ENCODE measurements at places on chromosomes 7 and 10.
A peak's percentile ranks its signal among the peaks of the same experiment; 100 is the strongest.

GRCh38 chr10:11337516-11337915, 273.9 kb downstream of the USP6NL start:
- DNase-seq: no peak
- peaks cover under 1% of the 10 kb centered on the region for H3K36me3 ChIP-seq
- no peak overlapping the region for H3K27ac ChIP-seq
- no peak overlapping the region for H3K4me3 ChIP-seq
- H3K27me3 ChIP-seq: no peaks in the 10 kb centered on the region

DNA sequence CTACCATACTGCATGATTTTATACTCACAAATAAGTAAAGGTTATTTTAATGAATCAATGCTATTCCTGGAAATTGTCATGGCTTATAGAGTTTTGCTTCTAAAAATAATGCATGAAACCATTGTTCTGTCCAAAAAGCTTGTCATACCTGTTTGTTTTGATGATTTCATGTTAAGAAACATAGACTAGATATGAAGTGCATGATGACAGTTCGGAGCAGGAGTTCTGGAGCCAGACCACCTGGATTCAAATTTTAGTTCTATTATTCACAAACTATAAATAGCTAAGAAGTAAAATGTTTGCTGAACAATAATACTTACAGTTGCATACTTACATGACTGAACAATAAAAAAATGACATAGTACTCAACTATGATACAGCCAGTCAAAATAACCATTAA, 107.0 kb upstream of the AKR1E2 start:
- no peak overlapping the region for H3K27ac ChIP-seq
- no peaks in the 10 kb centered on the region for H3K27me3 ChIP-seq
- no peaks in the 10 kb centered on the region for H3K36me3 ChIP-seq
- no peaks in the 10 kb centered on the region for H3K4me1 ChIP-seq
- no peak overlapping the region for H3K4me3 ChIP-seq
- DNase-seq: no peak

DNA sequence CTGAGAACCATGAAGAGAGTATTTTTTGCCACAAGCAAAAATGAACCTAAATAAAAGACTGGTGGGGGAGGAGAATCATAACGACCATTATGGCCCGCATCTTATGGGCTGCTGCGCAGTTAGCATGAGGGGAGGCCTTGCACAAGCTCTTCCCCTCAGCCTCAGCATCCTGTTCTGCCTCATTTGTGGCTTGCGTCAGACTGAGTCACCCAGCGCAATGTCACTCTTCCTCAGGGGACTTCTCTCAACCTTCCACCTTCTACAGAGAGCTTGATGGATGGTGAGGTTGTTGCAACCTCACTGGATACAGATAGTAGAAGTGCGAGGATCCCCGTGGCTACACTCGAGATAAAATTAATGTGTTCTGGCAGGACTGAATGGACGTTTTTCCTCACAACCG, 16.8 kb upstream of the GPR15LG start:
- H3K36me3 ChIP-seq: no peaks in the 10 kb centered on the region
- H3K27me3 ChIP-seq: no peaks in the 10 kb centered on the region
- no peak for DNase-seq
- H3K4me1 ChIP-seq: no peaks in the 10 kb centered on the region

- H3K27me3 ChIP-seq: no peaks in the 10 kb centered on the region
- no peak overlapping the region for H3K27ac ChIP-seq
- no peak overlapping the region for H3K4me3 ChIP-seq
- DNase-seq: peak; percentile 51
These were observed 174.5 kb upstream of the PPP2R2D start for GRCh38 chr10:131726076-131726880.

GRCh38 chr7:92639213-92639896, 49.2 kb upstream of the FAM133B start:
- no peaks in the 10 kb centered on the region for H3K4me1 ChIP-seq
- no peaks in the 10 kb centered on the region for H3K27me3 ChIP-seq
- no peak overlapping the region for H3K27ac ChIP-seq
- no peak for DNase-seq
- H3K4me3 ChIP-seq: no peak overlapping the region

- no peak for DNase-seq
- no peaks in the 10 kb centered on the region for H3K36me3 ChIP-seq
- H3K4me1 ChIP-seq: no peaks in the 10 kb centered on the region
- no peak overlapping the region for H3K27ac ChIP-seq
- H3K4me3 ChIP-seq: no peak overlapping the region
These were observed 3.8 kb downstream of the HOXA4 start for GRCh38 chr7:27126596-27127327.

GRCh38 chr7:108249453-108249852, 119.3 kb upstream of the LAMB4 start:
- H3K4me1 ChIP-seq: no peaks in the 10 kb centered on the region
- no peak overlapping the region for H3K4me3 ChIP-seq
- no peak for DNase-seq
- no peaks in the 10 kb centered on the region for H3K36me3 ChIP-seq

DNA sequence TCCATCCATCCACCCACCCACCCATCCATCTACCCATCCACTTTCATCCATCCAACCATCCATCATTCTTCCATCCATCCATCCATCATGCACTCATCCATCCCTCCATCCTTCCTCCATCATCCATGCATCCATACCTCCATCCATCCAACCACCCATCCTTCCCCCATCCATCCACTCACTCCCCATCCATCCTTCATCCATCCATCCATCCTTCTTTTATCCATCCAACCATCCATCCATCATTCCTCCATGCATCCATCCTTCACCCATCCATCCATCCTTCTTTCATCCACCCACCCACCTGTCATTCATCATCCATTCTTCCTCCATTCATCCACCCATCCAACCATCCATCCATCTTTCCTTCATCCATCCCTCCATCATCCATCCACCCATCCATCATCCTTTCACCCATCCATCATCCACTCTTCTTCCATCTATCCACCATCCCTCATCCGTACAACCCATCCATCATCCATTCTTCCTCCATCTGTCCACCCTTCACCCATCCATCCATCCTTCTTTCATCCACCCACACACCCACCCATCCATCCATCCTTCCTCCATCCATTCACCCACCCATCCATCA, 428.2 kb downstream of the DNAJB6 start:
- DNase-seq: no peak
- H3K27me3 ChIP-seq: no peaks in the 10 kb centered on the region
- H3K4me3 ChIP-seq: no peak overlapping the region

DNA sequence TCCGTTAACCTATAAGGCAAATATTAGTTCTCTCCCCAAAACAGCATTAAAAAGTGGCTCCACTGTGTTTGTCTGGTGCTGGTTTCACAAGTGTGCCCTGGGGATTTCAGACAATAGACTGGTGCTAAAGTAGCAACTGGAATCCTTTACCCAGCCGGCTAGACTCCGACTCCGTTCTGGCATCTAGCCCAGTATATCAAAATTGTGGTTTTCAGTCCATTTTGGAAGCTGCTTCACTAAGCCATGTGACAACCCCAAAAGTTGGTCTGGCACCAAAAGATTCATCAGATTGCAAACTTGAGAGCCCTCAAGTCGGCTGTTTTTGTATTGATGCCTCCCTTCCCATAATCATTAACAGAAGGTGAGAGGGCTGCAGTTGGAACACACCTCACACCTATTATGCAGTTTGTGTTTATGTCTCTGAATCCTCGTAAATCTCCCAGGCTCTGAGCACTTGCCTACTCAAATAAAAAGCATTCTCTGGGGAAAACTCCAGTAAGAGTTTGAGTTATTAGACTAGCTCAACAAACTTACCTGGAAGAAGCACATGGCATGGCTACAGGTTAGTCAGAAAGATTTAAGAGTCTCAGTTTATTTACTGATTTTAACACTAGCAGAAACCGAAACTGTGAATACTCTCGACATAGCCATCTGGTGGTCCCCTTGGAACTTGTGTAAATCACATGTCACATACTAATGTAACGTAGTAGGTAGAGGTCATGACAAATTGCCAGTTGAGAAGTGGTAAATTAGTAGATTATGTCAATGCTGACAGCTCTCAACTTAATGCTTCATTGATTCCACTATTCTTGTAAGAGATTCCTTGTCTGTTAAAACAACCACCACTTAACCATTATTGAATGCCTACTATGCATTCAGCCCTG, 14.8 kb upstream of the WNT16 start:
- no peak overlapping the region for H3K4me3 ChIP-seq
- H3K36me3 ChIP-seq: no peaks in the 10 kb centered on the region
- no peaks in the 10 kb centered on the region for H3K4me1 ChIP-seq
- DNase-seq: no peak
- H3K27me3 ChIP-seq: no peaks in the 10 kb centered on the region

- H3K4me3 ChIP-seq: no peak overlapping the region
- H3K36me3 ChIP-seq: no peaks in the 10 kb centered on the region
- H3K27me3 ChIP-seq: no peaks in the 10 kb centered on the region
- no peak overlapping the region for H3K27ac ChIP-seq
These were observed 77.5 kb upstream of the KCNMA1 start for GRCh38 chr10:77715088-77715487.

DNA sequence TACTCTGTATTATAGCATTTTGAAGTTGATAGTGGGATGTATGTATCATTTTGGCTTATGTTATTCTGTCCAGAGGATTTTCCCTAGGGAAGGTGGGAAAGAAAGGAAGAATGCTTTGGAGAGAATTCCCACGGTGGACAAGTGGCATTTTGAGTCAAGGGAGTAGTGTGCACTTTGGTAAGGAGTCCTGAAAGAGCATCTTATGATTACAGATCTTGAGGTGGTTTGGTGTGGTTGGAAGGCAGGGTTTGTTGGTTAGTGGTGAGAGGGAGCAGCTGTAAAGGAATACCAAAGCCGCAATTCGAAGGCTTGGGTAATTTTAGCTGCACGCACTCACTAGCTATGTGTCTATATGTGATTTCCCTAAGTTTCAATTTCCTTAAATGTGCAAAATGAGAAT, 16.1 kb downstream of the CCSER2 start:
- H3K27me3 ChIP-seq: no peaks in the 10 kb centered on the region
- no peak for DNase-seq
- H3K4me3 ChIP-seq: no peak overlapping the region
- no peak overlapping the region for H3K27ac ChIP-seq

GRCh38 chr10:21675157-21675796, 141.2 kb downstream of the MLLT10 start:
- H3K27me3 ChIP-seq: no peaks in the 10 kb centered on the region
- H3K27ac ChIP-seq: no peak overlapping the region
- no peak overlapping the region for H3K4me3 ChIP-seq
- no peak for DNase-seq
- H3K36me3 ChIP-seq: no peaks in the 10 kb centered on the region

DNA sequence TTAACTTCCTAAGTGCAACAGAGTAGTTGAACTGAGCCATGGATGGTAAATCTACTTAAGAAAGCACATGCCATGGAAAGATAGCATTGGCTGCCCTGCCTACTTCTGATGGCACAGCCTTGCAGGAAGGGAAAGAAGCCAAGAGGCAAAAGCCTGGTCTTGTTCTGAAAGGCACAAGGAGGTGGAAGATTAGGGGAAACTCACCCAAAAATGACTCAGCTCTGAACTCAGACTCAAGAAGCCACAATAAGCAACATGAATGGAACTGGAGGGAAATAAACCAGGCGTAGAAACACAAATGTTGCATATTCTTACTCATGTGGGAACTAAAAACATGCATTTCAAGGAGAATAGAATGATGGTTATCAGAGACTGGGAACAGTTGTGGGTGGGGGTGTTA, 20.8 kb upstream of the ALOX5 start:
- H3K27me3 ChIP-seq: no peaks in the 10 kb centered on the region
- H3K4me1 ChIP-seq: no peaks in the 10 kb centered on the region
- no peak overlapping the region for H3K27ac ChIP-seq
- no peak for DNase-seq
- H3K4me3 ChIP-seq: no peak overlapping the region

DNA sequence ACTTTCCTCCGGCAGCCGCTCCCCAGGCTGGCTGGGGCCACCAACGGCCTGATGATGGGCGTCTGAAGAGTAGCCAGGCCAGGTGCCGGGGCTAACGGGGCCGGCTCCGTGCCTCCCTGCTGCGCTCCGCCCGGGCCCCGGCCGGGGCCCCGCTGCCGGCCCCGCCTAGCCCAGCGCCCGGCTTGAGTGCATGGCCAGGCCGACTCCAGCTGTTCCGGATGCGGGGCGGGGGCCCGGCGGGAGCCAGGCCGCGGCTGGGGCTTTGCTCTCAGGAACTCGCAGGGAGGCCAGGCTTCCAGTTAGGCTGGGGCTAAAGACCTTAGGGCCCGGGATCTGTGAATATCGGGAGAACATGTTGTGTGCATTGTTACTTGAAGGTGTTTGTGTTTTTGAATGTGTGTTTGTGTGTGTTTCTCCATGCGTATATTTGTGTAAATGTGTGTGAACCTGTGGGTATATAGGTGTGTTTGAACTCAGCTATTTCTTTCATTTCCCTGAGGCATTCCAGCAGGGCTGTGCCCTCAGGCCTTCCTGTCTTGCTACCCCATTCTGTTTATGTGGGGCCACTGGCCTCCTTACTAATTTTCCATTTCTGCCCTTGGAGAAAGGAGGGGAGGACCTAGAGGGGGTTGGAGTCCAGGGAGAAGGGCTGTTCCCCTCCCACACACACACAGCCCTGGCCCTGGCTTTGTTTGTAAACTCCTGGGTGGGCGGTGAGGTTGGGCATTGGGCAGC, 1.1 kb upstream of the LBX1 start:
- peaks cover 50% of the 10 kb centered on the region for H3K4me1 ChIP-seq
- peaks cover 89% of the 10 kb centered on the region for H3K27me3 ChIP-seq
- H3K4me3 ChIP-seq: no peak overlapping the region
- no peak overlapping the region for H3K27ac ChIP-seq

GRCh38 chr7:74612015-74612829, 45.3 kb upstream of the GTF2I start:
- H3K27me3 ChIP-seq: no peaks in the 10 kb centered on the region
- H3K4me1 ChIP-seq: peaks cover under 1% of the 10 kb centered on the region
- no peak overlapping the region for H3K4me3 ChIP-seq

DNA sequence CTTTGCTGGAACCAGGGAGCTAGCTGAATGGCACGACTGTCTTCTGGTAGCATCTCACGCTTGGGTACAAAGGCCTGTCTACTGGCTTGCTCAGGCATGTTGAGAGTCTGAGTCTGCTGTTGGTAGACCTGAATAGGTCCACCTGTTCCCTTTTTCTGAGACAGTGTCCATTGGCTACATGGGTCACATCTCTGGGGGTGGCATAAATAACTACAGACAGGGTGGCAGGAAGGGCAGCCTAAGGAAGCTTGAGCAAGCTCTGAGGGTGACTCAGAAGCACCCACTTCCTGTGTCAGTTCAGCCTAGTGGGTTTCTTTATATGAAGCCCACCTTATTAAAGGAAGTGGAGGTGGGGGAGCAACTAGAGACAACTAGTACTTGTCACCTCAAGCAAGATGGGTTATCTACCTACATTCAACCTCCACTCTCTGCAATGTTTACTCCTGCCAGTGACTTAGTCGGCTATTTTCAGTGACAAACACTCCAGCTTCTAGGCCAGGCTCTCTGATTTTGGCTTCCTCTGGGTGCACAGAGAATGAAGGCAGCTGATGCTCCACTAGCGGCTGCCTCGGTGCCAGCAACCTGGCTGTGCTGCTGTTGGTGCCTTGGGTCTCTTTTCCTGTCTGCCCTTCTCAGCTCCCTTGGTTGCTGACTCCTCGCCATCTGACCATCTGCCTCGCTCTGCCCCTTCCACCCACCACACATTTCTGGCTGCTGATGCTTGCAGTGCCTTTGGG, 5.7 kb upstream of the ZYX start:
- H3K27me3 ChIP-seq: no peaks in the 10 kb centered on the region
- H3K27ac ChIP-seq: peak overlapping the region; percentile 57
- no peak overlapping the region for H3K4me3 ChIP-seq
- no peaks in the 10 kb centered on the region for H3K36me3 ChIP-seq
- no peak for DNase-seq
- peaks cover 16% of the 10 kb centered on the region for H3K4me1 ChIP-seq

- H3K27ac ChIP-seq: no peak overlapping the region
- H3K4me3 ChIP-seq: no peak overlapping the region
- peaks cover 3% of the 10 kb centered on the region for H3K27me3 ChIP-seq
- DNase-seq: no peak
- H3K4me1 ChIP-seq: no peaks in the 10 kb centered on the region
These were observed 3.0 kb downstream of the BAMBI start for GRCh38 chr10:28680358-28680752.
